A549 treated with DMSO at 1 μM for 4 hours (cell line): ENCODE measurements at places on chromosomes 13 and 19. TPM values are rescaled to one million over a fixed set of nuclear protein-coding genes. Genes with fewer than 3 reads are reported as not detected.

Gene OR10H3
- not detected in 5 replicates for total RNA-seq

Gene RHPN2
- 49.0 to 70.8 TPM (median 60.2 TPM) in 5 replicates for total RNA-seq

Gene GSX1
- not detected in 5 replicates for total RNA-seq

Gene RFX1
- total RNA-seq, result 4.2 to 7.2 TPM (median 5.7 TPM) in 5 replicates

Gene HNRNPM
- 231 to 250 TPM (median 235 TPM) in 5 replicates for total RNA-seq

Gene DPF1
- 3.7 to 4.9 TPM (median 4.7 TPM) in 5 replicates for total RNA-seq

Gene SHISA7
- 0.01 TPM in 1 of 5 replicates, not detected in the others for total RNA-seq

Gene VRK3
- total RNA-seq, result 36.7 to 43.4 TPM (median 42.8 TPM) in 5 replicates

Gene PCP2
- not detected in 5 replicates for total RNA-seq
